ENCODE measurements at places on chromosomes 6 and 20.

GRCh38 chr6:56169366-56169765 lies 78.0 kb downstream of the COL21A1 start:
- no peak for DNase-seq

DNA sequence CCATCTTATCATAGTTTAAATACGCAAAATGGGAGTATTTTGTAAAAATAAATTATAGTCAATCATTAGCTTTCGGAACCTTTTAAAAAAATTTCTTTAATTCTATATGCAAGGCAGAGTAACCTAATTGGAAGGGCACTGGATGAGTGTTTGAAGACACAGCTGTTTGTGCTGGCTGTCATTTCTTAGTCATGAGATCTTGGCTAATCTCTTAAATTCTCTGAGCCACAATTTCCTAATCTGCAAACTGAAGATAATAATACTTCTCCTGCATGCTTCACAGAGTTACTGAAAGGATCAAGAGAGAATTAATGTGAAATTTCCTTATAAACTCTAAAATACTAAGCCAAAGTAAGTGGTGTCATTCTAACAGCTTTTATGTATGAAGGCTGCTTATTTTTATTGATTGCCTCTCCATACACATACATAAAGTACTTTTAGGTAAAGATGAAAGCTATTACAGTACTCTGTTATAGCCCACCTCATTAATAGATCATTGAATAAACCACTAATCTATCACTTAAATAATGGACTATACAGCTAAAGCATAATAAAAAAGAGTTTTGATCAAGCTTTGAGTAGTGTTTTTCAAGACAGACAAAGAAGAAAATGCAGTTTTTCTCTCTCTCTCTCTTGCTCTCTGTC lies 383.7 kb upstream of the IRAK1BP1 start:
- DNase-seq: no peak

GRCh38 chr20:10573951-10574339 lies 99.9 kb downstream of the JAG1 start:
- no peak for DNase-seq

- no peak for DNase-seq
Observed at GRCh38 chr6:65706436-65706835, 590 bp downstream of the EYS start.

- DNase-seq: peak; percentile 89
Observed at GRCh38 chr20:47708140-47708807, 77.0 kb downstream of the SULF2 start.

DNA sequence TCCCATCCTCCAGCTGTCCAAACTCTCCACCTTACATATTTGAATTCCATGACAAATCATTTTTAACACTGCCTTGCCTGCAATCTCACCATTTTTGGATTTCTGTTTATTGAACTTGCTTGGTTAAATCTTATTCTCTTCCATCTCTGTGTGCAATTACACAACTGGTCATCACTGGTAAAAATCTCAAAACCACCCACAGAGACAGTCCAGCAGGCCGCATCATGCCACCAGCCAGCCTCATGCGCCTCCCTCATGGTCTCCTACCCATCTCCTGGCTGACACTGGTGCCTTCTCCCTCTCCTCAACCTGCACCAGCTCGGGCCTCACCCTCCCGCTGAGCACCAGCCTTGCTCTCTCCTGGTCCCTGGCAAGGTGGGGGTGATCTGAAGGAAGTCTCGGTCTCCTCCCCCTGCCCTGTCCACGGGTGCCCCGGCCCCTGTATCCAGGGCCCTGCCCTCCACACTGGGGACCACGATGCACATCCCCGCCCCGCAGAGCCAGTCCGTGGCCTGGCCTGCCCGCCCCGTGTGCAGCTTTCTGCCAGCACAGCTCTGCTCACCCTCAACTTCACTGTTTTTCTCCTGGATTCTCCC lies 92.0 kb downstream of the THBS2 start:
- no peak for DNase-seq

GRCh38 chr6:109840796-109841195 lies 137.3 kb upstream of the GPR6 start:
- DNase-seq: no peak

GRCh38 chr6:90787446-90787845 lies 200.6 kb upstream of the MAP3K7 start:
- DNase-seq: no peak

- no peak for DNase-seq
Observed at GRCh38 chr6:168374541-168375071, 55.0 kb upstream of the DACT2 start.

GRCh38 chr6:46746696-46747095 lies at the start of gene ANKRD66:
Gene ANKRD66, plus strand, starts transcription at chr6:46746933. Its CDS starts 5,016 bp downstream, at chr6:46751949.
- no peak for DNase-seq

DNA sequence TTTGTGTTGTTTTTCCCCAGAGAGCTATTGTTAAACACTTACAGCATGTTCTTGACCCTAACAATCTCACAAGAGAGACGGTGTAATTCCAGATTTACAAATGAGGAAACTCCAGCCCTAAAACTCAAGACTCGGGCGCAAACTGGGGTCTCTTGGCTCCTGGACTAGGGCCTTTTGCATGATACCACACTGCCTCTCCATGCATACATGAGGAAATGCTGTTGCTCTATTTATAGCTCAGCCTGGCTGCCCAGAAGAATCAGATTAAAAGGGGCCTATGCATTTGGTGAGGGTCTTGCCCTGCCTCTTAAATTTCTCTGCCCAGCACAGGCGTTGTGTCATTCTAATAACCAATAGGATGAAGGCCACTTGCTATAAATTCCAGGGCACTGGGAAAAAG lies 30.5 kb upstream of the SNRPB2 start:
- DNase-seq: no peak

- DNase-seq: no peak
Observed at GRCh38 chr20:46934746-46935287, 40.2 kb downstream of the EYA2 start.

DNA sequence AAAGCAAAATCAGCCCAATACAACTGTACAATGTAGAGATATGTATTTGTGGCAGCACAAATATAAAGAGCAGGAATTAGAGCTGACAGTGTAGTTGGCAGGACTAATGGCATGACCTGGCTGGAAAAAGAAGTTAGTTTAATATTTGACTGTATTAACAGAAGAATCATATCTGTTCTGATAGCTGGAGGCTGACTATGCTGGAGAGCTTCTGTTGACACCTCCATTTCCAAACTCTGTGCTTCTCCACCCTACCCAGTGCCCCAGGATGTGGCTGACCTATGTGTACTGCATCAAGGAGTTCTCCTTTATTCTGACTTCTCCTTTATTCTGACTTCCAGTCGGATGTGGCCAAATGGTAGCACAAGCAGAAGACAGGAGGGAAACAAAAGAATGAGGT lies 299.3 kb downstream of the PKHD1 start:
- DNase-seq: no peak

- peak; percentile 86 for DNase-seq
Observed at GRCh38 chr20:21303872-21304586, 898 bp downstream of the XRN2 start.

DNA sequence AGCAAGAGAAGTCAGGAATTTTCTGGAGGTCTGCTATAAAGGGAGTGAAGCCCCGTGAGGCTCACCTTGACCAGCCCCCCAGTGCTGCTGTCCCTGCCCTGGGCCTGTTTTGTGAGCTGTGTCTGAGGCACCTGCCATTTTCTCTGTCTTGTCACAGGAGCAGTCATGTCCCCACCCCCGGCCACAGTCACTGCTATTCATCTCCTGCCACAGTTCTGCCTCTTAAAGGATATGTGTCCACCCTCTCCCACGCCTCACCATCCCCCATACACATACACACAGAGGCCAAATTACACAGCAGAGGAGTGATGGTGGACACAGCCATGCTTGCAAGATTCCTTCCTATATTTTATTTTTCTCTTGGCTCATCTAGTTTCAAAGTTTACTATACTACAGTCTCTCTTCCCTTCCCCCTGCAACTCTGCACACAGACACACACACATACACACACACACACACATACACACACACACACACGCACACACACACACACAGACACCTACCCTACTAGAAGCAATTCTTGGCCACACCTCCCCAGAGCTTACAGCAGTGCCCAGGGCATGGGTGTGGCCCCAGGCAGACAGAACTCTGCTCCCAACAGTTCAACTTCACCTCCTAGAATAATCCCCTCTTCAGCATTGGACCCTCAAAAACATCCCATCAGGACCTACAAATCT lies 68.7 kb upstream of the TAB2 start:
- DNase-seq: peak; percentile 84

DNA sequence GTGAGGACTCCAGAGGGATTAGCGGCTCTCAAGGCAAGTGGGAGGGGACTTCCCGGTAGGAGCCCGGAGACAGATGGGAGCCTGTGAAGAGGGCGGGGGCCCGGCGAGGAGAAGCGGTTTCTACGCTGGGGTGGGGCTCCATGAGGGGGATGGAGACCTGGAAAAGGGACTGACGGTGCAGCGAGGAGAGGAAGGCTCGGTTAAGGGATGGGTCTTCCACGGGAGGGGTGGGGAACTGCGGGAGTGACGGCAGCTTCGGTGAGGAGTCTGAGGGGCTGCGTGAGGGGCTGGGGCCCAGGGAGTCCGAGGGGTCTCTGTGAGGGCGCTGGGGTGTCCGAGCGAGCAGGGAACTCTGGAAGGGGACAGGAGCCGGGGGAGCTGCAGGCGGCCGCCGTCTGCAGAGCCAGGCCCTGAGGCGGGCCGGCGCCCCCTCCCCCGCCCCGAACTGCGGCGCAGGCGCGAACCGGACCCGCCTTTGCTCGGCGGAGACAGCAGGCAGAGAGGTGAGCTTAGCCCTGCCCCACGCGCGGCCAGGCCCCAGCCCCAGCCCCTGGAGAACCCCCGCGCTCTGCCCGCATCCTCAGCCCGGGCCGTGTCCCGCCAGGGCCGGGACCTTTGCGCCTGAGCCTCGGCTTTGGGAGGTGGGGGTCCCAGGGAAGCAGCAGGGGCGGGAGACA lies at the start of gene NRSN2:
Gene NRSN2, plus strand, starts transcription at position 472 of the 677 bp plus-strand sequence. CDS start 2,533 bp downstream, outside the sequence.
- no peak for DNase-seq

- no peak for DNase-seq
Observed at GRCh38 chr6:101402622-101403031, 9.1 kb downstream of the GRIK2 start.

DNA sequence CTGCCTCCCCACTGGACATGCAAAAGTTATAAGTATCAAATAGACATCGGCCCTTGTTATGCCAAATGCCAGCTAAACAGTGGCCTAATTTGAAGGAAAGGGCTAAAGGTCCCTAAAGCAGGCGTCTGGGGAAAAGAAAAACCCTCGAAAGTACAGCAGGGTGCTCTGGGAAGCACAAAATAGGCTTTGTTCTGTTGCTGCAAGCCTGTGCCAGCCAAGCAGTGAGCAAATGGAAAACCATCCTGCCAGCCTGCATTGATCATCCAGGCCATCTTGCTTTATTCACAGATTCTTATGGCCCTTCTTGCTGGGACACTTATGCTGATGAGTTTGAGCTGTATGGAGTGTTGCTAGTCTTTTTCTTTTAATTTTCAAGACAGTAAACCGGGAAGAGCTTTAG lies 62.2 kb upstream of the PLEKHG1 start:
- DNase-seq: no peak

GRCh38 chr20:44660581-44660980 lies 9.1 kb upstream of the ADA start:
- peak; percentile 72 for DNase-seq

DNA sequence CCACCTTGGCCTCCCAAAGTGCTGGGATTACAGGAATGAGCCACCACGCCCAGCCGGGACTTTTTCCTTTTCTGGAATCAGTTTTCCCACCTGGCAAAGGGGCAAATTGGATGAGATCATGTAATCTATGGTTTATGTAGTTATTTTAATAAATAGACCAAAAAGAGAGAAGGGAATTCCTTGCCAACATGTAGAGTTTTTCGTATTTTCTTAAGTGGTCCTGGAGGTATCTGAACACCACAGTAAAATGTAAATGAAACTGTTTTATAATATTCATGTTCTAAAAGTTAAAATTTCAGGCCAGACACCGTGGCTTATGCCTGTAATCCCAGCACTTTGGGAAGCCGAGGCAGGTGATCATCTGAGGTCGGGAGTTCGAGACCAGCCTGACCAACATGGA lies 185.1 kb upstream of the ZNF217 start:
- no peak for DNase-seq

DNA sequence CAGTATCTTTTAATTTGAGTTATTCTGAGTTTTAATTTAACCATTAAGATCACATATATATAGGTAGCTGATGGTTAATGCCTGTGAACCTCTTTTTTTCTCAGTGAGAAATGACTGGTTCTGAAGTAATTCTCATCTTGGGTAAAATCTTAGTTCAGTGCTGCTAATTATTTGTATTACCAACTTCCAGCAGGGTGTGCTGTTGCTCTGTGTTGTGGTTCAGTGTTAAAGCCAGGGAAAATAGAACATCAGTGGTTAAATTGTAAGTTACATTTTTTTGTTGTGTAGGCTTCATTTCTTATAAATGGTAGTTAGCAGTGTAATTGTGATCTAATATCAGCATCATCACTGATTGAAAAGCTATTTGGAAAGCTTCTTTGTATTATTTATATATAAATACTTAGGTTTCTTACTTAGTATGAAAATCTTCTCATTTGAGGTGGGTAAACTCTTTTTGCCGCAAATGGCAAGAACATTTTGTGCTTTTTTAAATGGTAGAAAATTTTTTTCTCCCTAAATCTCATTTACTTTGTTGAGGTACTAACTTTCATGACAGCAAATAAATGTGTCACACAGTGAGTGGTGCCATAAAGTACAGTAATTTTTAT lies 43.7 kb downstream of the CDC5L start:
- DNase-seq: peak; percentile 49

DNA sequence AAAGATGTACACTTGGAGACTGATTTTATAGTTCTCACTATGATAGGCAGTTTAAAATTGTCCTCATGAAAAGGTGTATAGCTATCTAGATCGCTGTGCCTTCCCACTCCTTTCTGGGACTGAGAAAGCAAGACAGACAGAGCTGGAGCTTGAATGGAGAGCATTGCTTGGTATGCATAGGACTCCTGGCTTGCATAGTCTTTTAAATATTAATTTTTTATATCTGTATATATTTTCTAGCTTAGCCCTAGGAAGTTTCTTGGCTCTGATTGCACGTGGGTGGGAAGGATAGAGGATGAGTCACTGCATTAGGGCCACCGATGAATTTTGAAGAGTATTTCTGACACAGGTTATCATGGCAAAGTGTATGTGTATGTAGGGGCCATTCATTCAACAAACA lies 150.0 kb upstream of the SPACA1 start:
- no peak for DNase-seq

DNA sequence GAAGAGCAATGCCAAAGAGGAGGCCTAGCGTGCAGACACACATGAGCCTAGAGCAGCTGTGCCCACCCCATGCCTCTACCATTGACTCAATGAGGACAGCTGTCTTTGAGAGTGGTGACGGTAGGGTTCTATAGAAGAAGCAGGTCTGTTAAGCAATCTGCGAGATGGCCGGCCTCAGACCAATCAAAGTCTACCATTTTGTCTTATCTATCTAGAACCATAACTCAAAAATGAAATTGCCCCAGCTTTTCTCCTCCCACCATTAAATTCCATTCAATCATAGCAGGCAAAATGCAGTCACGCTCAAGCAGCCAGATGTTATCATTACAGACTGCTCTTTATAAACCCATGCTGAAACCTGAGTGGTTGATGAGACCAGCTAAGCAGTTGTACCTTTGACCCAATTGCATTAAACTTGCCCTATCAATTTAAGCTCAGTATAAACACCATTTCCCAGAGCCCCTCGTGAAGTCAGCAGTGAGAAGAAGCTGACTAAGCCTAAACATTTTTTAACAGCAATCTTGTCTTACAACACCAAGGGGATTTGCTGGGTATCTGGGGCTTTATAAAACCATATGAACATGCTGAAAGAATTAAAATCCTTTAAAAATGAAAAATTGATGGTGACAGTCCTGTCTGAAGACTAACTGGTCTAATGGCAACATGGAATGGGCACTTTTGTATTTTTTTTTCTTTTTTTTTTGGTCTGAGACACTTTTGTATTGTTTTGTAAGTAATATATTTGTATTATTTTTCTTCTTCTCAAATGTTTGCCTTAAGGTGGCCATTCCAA lies 57.5 kb downstream of the FOXC1 start:
- no peak for DNase-seq
